Stimulated activated CD4-positive, alpha-beta T cell treated with anti-CD3 and anti-CD28 coated beads, Interleukin-1b, Interleukin-23, amount 100 ng/mL, for 1 hour (primary cell): ENCODE measurements at places on chromosomes 3 and 15.

DNA sequence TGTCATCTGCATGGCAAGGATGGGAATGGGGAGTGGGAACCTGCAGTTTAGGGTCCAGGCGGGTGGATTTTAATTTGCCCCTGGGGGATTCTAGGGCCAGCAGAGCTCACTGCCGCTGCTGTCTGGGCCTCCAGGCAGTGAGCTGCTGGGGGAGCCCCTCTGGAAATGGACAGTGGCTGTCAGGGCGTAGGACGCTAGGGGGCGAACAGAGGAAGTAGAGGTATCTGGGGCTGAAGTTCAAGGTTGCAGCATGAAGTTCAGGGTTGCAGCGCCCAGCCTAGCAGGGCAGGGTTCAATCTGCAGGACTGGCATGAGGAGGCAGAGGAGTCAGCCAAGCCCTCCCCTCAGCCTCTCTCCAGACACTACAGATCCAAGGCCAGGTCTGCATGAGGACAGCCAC lies 49.5 kb downstream of the APBA2 start:
- DNase-seq: no peak

DNA sequence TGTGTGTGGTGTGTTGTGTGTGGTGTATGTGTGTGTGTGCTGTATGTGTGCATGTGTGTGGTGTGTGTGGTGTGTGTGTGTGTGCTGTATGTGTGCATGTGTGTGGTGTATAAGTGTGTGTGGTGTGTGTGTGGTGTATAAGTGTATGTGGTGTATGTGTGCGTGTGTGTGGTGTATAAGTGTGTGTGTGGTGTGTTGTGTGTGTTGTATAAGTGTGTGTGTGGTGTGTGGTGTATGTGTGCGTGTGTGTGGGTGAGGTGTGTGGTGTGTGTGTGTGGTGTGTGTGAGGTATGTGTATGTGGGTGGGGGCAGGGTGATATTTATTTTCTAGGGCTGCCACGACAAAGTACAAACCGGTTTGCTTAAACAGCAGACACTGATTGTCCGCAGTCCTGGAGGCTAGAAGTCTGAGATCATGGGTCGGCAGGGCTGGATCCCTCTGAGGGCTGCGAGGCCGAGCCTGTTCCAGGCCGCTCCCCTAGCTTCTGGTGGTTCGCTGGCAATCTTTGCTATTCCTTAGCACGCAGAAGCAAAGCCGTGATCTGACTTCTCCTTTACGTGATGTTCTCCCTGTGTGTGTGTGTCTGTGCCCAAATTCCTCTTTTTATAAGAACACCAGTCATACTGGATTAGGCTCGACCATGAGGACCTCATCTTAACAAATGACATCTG lies 160.2 kb downstream of the XXYLT1 start:
- DNase-seq: no peak

DNA sequence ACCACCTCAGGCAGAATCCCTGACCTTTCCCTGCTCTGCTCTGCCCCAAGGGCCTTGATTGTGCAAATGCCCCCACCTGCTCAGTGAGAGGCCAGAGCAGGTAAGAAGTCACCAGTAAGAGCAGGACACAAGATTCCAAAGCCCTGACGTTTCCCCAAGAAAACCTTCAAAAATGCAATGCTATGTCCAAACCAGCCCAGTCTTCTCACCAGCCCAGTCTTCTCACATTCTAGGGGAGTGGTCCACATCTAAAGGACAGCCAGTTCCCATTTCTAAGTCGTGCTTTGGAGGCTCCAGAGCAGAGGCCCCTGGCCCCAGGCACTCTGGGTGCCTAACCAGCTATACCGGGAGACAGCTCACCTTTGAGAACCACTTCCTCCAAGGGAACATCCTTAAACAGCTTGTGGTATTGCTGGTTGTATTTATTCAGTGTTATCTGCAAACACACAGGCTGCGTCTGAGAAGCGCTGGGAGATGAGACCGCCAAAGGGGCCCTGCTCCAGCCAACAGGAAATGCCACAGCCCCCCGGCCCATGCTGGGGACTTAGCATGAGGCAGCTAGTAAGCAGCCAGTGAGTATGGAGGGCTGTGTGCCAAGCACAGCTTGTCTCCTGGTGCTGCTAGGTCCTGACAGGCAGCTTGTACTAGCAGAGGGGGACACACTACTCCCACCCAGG lies 29.3 kb downstream of the GRAMD2A start:
- no peak for DNase-seq

DNA sequence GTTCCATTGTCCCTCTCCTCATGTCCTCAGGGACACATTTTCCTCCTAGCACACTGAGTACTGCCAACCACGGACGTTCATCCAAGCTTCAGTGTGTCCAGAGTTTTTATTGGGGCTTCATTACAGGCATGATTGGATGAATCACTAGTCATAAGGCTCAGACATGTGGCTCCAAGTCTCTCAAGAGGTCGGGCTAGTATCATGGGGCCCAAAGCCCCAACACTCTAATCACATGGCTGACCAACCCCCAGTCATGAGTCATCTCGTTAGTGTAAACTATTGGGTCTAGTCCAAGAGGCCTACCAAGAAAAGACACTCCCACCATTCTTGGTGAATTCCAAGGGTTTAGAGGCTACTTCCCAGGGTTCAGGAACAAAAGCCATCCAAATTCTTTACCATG lies 4.4 kb downstream of the TERC start:
- no peak for DNase-seq

- no peak for DNase-seq
These were observed 352.0 kb upstream of the ADAMTS9 start for GRCh38 chr3:65039754-65040210.

DNA sequence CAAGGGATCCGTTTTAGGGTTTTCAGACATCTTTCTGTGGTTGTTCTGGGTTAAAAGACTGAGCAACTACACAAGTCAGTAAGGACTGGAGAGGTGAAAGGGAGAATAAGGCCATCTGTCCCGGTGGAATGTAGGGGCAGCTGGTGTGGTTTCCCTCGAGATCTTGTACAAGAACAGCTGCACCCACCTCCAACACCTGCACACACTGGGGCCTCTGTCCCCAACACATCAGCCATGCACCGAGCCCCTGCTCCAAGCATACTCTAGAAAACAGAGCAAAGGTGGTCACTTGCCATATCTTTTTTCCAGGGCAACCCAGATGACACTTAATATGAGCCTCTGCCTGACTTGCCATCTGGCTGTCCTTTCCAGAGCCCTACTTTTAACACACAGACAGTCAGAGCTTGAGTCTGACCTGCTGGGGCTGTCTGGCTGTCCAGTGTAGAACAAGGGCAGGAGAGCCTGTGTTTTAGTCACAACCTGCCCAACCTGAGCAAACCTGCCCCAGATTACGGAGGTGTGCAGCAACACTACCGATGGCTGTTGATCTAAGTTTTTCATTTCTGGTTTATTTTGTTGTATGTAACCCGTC lies 12.2 kb downstream of the MAN2A2 start:
- DNase-seq: no peak

DNA sequence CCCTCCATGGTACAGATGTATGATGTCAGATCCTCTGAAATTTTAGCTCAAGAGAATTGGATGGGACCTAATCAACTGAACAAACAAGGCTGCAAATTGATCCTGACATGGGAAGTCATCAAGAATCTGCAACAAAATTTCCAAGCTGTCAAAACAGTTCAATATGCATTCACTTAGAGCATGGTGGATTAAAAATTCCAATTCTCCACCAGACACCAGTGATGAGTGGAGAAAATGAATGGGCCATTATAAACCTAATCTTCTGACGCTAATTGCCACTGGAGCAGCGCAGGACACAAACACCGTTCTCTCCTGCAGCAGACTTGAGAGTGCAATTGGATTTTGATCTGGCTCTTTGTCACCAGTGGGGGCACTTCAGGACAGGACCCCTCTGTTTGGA lies 94.2 kb downstream of the MINAR1 start:
- DNase-seq: no peak

GRCh38 chr15:74376226-74376625 lies 8.8 kb upstream of the CYP11A1 start:
- no peak for DNase-seq

DNA sequence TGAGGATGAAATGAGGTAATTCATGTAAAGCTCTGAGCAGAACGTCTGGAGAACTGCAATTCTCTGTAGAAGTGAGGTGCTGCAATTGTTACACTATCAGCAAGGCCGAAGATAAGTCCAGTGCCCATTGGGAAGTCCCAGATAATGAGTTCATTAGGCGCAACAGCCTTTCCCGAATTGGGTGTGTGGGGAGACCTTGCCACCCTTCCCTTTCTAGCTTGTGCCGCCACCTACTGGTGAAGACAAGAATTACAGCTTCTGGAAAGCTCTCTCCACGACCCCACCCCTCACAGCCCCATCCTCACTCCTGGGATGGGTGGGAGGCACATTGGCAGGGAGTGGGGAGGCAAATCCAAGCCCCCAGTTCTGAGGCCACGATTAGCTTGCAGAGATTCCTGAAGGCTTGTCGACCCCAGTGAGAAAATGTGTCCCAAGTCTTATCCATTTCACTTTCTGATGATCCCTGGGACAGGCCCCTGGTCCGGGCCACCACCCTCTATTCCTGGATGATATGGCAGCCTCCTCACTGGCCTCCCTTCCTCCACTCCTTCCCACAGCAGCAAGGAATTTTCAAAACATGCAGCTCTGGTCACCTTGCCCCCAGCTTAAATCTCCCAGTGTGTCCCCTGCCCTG lies 36.4 kb downstream of the FAM3D start:
- peak; percentile 39 for DNase-seq
